ENCODE measurements at places on chromosomes 2 and 18.

DNA sequence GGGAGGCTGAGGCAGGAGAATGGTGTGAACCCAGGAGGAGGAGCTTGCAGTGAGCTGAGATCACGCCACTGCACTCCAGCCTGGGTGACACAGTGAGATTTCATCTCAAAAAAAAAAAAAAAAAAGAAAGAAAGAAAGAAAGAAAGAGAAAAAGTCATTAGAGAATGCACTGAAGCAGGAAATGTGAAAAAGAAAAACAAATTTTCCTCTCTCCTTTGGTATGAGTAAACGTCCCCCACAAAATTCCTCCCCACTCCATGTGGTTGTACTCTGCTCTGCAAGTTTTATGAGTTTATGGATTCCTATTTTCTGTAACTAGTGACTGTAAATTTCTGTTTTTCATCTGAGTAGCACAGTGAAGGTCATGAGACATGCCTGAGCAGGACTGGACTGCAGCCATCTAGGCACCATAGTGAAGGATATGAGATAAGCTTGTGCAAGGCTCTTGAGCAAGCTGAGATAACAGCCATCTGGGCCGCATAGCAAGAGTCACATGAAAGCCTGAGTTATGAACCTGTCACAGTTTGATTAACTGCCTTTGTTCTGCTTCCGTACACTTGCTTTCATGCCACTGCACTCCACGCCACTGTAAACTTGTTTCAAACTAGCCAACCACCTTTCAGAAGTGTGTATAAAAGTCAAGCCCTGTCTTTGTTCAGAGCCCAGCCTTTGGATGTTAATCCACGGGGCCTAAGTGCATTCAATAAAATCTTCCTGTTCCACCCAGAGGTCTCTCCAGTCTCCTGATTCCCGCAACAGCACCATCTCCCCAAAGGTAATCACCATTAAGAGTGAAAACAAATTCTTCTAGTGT lies 50.2 kb downstream of the SKA1 start:
- no peak for DNase-seq

DNA sequence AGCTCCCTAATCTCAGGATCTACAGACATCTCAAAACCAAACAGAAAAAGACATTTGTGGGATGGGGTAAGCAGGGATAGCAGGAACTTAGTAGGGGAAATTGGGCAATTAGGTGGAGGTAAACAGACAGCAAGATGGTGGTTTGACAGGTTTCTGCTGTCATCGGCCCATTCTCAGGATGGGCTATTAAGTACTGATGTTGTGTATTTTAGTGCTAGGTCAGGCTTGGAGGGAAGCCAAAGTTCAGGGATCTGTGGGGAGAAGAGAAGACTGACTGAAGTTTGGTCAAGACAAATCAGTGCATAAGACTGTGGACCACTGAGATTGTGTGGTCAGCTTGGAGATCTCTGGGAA lies 96.8 kb upstream of the THUMPD2 start:
- no peak for DNase-seq

- no peak for DNase-seq
Measured at GRCh38 chr2:44071454-44072046, 75.8 kb upstream of the LRPPRC start.

DNA sequence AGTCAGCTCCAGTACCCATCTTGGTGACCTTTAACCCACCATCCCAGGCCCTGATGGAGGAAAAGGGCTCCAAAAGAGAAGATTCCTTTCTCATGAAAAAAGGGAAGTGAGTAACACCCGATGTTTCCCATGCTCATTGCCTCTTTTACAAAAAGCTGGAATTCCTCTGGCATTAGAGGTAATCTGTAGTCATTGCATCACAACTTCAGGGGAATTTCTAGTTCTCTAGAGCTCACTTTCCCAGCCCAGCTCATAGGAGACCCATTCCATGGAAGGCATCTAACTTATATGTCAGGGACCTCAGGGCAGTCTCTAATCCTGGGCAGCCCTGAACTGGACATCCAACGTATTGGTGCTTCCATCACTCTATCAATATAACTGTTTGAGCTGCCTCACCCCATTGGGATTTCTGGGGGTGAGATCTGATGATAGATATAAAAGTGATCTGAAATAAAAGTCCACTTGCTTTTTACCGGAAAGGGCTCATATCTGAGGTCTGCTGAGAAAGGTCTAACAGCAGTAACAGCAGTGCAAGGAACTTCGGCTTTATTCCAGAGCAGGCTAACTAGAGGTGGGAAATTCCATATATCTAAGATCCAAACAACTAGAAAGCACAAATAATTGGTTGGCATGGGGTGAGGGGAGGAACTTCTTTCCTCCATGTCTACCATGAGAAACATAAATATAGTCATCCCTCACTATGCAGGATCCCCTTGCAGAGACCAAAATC lies 106.1 kb downstream of the ETAA1 start:
- DNase-seq, result no peak

DNA sequence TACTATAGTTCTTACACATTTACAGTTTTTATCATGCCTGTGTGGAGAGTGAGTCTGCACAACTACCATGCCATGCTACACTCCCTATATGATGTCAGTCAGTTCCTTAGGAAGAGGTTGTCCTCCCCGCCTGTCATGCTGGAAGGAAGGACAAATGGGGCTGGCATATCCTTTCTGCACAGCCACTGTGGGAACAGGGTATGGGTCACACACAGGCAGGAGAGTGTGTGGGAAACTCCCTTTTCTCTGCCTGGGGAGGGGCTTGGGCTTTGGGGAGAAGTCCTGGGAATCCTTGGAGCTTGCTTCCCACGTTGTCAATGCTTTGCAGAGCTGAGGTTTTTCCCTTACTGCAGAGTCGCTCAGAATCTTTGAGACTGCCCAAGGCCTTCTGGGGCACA lies 232.1 kb downstream of the PRKCE start:
- no peak for DNase-seq

DNA sequence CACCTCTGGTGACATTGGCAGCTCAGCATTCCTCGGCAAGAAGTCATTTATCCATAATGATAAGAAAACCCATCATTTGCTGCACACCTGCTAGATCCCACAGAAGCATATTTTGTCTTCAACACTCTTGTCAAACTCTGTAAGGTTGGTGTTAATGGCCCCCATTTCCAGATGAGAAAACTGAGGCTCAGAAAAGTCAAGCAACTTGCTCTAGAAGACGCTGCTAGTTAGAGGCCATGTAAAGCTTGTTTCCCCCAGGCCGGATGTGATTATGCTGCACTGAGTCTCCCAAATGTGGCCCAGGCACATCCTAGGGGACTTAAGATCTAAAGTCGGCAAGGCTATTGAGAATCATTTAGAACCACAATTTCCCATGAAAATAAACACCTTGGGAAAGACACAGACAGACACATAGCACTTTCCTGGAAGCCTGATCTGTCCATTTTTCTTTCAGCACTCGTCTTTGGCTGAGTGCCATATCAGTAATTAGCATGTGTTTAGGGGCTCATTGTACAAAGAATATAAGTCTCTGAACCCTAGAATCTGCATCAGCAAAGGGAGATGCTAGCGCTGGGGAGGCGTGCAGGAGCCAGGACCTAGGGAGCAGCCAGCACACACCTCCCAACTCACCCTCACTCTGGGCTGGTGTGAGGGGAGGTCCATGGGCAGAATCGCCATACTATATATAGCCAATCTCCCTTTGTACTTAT lies 39.3 kb downstream of the C1QL2 start:
- DNase-seq, result no peak

GRCh38 chr2:134261398-134262131 lies 7.7 kb downstream of the MGAT5 start:
- no peak for DNase-seq

DNA sequence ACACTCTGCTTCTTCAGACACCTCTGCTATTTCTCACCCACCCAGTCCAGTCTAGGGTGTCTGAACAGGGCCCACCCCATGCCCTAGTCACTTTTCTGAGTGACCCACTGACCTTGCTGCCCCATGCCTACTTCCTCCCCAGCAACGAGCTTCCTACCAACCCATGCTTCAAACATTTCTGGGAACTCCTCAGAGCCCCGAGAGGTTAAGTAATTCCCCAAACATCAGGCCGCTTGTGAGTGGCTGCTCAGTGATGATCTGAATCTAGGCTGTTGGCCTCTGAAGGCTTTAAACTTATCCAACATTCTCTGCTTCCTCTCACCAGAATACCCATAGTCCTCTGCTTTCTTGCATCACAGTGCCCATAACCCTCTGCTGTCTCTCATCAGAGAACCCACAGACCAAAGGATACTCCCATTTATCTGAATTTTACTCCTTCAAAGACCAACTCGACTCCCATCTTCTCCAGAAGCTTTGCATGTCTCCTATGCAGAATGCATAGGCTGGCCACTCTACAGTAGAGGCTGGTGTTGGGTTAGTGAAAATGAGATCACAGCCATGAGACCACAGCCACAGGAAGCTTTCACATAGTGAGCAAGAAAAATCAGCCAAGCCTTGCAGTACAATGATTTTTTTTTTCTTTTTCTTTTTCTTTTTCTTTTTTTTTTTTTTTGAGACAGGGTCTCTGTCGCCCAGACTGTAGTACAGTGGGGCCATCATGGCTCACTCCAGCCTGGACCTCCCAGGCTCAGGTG lies 309.5 kb upstream of the LYPD1 start:
- no peak for DNase-seq

GRCh38 chr18:9927392-9928063 lies 13.7 kb downstream of the VAPA start:
- no peak for DNase-seq

DNA sequence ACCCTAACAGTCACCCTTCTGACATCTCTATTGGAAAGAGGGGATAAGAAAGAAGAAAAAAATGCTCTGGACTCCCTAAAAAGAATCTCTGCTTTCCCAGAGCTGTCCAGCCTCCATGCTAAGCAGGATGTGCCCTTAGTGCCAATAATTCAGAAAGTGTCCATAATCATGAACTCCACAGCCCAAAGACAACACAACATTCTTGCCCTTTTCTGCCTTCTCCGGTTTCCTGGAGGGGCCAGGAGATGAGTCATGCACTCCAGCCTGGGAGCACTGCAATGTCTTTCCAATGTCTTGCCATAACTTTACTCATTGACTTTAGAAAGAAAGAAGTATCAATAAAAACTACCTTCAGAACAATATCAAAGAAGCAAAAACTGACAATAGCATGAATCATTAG lies 44.0 kb downstream of the KLF7 start:
- no peak for DNase-seq

GRCh38 chr18:66647671-66648070 lies 43.8 kb upstream of the CDH19 start:
- DNase-seq, result no peak

GRCh38 chr18:79604913-79605880 lies 74.4 kb upstream of the CTDP1 start:
- no peak for DNase-seq

DNA sequence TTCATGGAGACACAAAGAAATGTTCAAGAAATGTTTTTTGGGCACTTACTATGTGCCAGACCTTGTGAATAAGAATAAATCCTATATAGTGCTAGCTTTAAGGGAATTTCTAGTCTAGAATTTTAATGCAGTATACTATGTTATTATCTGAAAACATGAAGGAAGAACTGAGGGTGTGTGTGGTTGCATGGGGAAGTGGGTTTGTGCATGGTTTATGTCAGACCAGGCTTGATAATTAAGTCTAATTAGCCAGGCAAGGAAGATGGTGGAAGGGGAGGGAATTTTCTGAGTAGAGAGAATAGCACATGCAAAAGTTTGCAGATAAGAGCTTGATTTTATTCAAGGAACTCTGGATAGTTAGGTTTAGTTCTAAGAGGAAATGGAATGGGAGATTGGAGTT lies 6.5 kb downstream of the RBBP8 start:
- no peak for DNase-seq

DNA sequence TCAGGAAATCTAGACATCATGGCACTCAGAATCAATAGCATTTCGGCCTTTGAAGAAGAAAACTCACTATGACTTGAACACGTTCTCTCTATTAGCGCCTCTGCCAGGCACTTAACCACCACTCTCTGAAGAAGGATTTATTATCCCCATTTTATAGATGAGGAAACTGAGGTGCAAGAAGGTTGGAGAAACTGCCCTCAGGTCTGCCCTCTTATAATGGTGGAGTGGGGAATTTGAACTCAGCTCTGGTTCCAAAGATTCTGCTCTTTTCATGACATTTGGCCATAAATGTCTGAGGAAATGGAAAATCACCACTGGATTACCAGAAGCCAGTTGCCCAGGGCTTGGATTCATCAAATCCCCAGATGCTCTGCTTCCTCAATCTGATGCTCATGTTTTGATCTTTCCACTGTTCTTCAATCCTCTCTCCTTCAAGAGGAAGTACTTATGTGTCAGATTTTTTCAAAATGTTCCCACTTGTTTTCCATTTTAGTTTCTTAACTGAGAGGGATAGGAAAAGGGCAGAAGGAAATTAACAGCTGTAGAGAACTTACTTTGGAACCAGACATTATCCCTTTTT lies 68.1 kb downstream of the ANTXR1 start:
- no peak for DNase-seq

DNA sequence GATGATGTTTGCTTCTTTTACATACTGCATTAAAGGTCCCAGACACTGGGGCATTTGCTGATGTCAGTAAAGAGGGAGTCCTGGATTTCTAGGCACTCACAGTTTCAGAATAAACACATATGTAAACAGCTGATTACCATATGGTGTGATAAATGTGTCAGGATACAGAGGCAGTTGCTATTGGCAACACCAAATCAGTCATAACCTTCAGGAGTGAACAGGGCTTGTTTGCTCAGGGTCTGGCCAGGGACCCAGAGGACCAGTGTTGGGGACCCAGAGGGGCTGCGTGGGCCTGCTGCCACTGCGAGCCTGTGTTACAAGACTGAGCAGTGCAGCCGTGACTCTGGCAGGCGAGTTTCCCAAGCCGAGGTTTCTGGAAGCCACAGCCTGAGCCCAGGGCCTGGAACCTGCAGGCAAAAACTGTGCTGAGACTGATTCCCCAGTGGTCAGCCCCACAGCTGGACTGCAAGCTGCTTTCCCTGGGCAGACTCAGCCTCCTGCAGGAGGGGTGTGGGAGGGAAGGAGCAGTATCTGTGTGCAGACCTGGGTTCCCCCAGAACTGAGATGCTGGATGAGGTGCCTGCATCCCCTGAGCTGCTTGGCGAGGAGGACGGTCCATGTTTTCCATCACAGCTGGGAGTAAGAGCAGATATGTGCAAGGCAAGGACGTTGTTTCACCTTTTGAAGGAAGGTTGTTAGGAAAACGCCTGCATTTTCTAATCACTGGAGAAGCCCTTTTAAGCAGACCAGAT lies 23.6 kb downstream of the ASAP2 start:
- DNase-seq, result no peak

DNA sequence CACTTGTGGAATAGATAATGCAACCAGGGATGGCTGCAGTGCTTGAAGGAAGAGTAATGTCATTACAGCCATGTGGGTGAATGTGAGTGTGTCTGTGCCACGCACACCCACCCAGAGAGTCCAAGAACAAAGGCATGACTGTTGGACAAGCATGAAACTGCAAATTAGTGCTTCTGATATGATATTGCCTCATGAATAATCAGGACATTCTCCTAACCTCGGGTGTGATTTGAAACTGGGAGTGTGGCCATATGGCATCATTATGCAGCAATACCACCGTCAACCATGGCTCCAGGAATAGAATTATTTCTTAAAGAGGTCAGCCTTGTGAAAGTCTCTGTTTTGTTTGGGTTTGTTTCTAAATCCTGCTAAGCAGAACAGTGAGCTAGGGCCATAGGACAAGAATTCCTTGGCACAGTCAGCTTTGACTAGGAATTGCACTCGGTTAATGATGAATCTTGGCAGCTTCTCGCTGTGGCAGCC lies 678.0 kb upstream of the RAB6C start:
- DNase-seq, result no peak

Data from GM12891 (cell line).